ENCODE measurements at places on chromosomes 16 and 17.

DNA sequence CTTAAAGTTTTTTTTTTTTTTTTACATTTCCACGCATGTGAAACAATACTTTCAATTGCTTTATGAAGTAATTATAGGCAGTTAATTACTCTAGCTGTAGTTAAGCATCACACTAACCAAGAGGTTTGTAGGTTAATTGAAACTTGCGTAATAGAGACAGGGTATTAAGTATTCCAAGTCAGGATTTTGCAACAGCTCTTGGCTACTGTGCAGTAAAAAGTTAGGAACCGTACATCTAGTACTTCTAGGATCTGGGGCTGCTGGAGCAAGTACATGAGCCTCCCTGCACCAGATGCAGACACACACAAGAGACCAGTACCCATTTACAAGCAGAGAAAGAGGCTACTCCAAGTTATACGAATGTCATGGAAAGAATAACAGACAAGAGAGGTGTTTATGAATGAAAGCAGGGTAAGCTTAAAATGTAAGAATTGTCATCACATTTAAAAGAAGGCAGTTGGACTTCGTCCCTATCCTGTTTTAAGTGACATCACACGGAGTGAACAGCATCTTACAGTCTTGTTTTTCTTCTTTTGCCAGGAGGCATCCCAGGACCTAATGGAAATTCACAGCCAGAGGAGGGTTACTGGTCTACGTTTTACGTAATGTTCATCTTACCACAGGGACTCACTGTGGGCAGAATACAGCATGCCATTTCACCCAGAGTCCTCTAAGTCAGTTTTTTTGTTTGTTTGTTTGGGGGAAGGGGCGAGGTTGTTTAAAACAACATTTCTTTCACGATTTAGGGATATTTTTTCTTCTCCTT lies 379.6 kb upstream of the PSMD7 start:
- DNase-seq = no peak

- no peak for DNase-seq
These were observed 23.2 kb downstream of the SLC7A6OS start for GRCh38 chr16:68287276-68288251.

- DNase-seq = no peak
These were observed 1.3 kb downstream of the MPP3 start for GRCh38 chr17:43831633-43832032.

DNA sequence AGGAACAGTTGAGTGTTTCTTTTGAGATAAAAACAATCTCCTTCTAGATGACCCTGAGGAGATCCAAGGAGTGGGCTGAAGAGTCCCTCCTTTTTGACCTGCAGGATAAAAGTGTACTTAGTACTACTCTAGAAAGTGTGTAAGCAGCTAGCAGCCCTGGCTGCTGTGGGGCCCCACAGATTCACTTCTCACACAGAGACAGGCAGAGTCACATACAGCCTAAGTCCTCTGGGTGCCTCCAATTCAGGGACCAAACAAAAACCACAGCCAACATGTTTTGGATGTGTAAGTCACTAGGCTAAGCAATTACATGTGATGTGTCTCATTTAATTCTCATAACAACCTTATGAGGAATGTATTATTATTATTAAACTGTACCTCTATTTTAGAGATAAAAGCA lies 97.1 kb downstream of the TMEM100 start:
- no peak for DNase-seq

DNA sequence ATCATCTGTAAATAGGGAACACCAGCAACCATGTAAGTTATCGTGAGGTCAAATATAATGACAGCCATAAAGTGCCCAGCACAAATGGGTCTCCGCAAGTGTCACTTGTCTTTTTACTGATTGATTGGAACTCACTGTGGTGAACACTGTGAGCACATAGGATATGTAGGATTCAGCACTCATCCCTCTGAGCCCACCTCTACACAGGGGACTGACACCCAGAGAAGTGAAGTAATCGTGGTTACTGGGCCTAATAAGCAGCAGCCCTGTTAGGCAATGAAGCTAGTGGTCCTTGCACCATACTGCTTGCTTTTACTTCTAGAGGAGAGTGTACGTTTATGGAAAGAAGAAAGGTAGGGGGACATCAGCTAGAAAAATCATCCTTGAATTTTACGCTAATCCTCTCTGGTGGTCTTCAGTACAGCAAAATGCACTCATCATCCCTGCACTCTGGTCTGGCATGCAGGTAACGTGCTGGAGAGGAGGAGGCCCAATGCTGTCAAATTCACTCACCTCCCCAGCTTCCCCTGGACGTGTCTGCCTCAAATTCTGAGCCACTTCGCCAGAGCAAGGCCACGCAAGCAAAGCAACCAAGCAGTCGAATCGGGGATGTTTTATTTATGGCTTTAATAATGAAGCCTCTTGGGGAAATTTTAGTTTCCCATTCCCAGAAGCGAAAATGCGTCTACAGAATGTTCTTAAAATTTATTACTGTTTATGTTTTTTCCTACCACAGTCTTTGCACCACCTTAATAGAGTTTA lies 74.7 kb downstream of the YPEL2 start:
- no peak for DNase-seq

DNA sequence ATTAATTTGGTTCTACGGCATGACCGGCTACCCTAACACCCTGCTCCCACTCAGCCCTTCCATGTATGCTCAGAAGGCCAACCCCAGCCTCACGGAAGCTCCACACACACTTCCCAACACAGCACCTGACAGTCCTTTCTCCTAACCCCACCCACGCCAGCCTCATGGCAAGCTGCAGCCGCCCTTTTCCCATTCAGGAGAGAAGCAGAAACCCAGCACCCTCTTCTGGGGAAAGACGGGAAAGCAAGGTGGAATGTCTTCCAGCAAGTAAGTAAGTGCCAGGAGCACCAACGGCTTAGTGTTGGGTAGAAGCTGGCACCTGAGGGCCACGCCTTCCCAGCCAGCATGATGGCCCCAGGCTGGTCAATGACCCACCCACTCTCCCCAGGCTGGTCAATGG lies 32.1 kb downstream of the ABR start:
- DNase-seq = no peak

- no peak for DNase-seq
These were observed 58.9 kb upstream of the CLEC3A start for GRCh38 chr16:77963185-77964044.

- no peak for DNase-seq
These were observed 8.5 kb upstream of the PIK3R6 start for GRCh38 chr17:8875957-8876356.

- DNase-seq = no peak
These were observed 81.1 kb upstream of the DNAH17 start for GRCh38 chr17:78658281-78658785.

Data from stimulated activated CD8-positive, alpha-beta memory T cell treated with anti-CD3 and anti-CD28 coated beads, Interleukin-7, amount 100 ng/mL, for 4 hours (primary cell).